ENCODE measurements at places on chromosomes 4 and X.

DNA sequence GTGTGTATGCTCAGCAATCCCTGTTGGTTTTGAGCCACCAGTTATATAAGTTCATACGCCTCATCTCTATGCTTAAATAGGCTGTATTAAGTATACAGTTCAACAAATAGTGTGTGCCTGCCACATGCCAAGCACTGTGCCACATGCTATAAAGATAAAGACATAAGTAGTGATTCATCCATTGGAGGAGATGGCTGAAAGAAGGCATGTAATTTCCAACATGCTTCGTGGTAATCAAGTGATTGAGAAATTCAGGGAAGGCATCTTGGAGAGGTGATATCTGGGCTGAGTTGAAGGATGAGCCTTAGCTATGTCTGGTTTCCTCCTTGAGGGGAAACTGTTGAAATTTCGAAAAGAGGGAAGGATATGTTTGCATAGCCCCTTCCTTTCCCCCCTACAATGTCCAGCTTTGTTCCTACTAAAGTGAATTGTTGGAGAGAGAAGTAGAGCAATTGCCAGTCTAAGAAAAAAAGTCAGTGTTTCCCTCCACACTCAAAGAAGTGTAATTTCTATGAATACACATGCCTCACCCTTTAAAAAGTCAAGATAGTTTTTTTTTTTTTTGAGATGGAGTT, 96.5 kb downstream of the ARHGAP10 start:
- no peak for DNase-seq

- no peak for DNase-seq
Measured at GRCh38 chr4:71009890-71010588, 16.6 kb downstream of the DCK start.

DNA sequence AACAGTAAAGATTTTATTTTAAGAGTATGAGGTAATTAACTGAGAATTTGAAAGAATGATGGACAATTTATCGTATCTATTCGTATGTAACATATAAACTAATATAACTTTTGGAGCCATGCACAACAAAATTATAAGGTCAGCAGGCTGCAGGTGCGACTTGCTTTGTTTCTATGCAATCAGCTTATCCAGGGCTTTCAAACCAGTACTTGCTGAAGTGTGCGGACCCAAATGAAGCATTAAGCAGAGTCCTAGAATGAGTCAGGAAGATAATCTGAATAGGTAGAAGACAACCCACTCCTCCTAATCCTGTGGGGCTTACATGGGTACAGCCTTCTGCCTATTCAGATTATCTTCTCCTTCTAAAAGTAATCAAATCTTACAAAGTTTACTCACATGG, 2.1 kb downstream of the NSD2 start:
- no peak for DNase-seq

- DNase-seq = no peak
Measured at GRCh38 chr4:94459462-94460161, 7.9 kb downstream of the PDLIM5 start.

- DNase-seq = no peak
Measured at GRCh38 chr4:152537881-152538280, 2.0 kb upstream of the FBXW7 start.

DNA sequence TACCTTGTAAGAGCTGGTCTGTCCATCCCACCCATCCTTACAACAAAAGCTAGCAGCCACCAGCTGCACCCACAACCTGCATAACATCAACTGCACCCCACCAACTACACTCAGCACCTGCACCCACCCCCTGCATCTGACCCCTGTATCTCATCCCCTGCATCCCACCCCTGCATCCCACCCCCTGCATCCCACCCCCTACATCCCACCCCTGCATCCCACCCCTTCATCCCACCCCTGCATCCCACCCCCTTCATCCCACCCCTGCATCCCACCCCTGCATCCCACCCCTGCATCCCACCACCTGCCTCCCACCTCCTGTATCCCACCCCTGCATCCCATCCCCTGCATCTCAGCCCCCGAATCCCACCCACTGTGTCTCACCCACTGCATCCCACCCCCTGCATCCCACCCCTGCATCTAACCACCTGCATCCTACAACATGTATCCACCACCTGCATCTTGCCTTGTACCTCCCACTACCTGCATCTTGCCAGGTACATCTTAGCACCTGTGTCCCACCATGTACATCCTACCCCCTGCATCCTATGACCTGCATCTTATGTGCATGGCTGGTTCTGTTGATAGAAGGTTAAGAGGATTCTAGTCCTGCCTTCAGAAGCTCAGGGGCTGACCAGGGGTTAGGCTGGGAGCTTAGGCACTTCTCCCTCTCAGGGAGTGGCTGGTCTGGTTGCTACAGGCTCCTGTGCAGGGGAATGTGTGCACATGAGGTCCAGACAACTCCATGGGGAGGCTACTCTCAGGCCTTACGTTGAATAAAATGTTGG, 9.4 kb downstream of the TMEM271 start:
- no peak for DNase-seq

DNA sequence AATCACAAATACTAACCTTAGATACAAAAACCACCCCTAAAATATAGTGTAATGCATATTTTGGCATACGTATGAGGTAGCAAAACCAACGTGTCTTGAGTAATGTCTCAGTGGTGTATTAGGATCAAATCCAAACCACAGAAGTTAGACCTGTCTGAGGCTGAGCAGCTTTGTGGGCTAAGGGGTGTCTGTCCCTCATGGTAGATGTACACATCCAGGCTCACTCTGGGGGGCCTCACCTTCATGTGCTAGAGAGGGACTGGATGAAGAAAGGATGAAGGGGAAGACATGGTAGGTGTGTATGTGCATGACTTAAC, 188.0 kb upstream of the TBC1D9 start:
- no peak for DNase-seq

GRCh38 chrX:270848-271367, 10.3 kb upstream of the PLCXD1 start:
- DNase-seq = no peak

DNA sequence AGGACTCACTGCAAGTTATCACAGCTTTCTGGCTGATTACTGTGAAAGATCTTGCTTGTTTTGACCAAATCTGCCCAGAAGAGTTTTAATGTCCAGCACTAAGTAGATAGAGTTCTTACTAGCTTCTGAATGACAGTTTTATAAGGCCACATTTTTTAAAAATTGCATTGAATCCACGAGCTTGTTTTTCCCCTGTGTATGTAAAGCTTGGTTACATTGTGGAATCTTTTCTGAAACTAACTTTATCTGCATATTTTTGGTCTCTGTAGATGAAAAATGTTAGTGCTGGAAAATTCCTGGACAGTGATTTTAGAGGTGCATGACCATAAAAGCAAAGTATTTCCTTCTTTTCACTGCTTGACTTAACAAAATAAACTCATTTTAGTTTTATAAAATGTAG, 650.3 kb upstream of the FAM241A start:
- no peak for DNase-seq

DNA sequence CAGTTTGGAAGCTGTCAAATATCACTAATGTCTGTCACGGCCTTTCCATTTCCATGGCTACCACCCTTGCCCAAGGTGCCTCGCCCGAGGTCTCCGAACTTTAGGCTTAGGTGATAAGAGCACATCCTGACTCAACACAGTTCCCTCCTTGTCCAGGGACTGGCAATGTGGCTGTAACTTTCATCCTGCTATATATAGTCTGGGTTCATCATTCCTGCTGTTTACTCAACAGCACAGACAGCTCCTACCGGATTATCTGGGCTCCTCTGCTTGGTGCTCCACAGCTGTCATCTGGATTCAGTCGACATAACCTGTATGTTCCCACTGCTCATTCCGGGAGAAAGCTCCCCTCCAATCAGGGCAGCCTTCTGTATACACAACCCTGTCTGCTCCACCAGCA, 51.2 kb downstream of the GATB start:
- no peak for DNase-seq
